BE2C (cell line): ENCODE measurements at places on chromosomes 16 and 17.
A peak's percentile ranks its signal among the peaks of the same experiment; 100 is the strongest.

DNA sequence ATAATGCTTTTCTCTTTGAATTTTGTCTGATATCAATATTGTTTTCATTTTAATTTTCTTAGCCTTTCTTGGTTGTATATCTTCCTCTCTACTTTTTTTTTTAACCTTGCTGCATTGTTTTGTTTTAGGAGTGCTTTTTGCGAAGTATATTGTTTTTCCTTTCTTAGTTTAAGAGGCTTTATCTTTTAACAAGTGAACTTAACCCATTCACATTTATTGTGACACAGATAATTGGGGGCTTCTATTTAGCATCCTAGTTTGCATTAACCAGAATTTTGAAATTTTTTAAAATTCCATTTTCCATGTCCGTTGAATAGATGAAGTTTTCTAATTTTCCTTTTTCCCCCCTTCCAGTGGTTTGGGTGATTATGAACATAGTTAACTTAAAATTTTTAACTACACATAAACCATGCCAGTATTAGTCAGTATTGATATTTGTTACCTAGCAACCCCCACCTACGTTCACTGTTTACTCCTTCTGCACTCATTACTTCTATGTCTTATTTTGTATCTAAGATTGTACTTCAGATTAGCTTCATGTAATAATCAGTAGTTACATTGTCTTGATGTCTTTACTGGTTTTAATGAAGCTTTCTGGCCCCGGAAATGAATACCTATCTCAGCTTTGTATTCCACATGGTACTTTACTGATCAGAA lies 44.4 kb downstream of the TNRC6A start:
- DNase-seq: no peak

GRCh38 chr16:75801307-75801706 lies 75.0 kb upstream of the CPHXL start:
- DNase-seq: no peak

DNA sequence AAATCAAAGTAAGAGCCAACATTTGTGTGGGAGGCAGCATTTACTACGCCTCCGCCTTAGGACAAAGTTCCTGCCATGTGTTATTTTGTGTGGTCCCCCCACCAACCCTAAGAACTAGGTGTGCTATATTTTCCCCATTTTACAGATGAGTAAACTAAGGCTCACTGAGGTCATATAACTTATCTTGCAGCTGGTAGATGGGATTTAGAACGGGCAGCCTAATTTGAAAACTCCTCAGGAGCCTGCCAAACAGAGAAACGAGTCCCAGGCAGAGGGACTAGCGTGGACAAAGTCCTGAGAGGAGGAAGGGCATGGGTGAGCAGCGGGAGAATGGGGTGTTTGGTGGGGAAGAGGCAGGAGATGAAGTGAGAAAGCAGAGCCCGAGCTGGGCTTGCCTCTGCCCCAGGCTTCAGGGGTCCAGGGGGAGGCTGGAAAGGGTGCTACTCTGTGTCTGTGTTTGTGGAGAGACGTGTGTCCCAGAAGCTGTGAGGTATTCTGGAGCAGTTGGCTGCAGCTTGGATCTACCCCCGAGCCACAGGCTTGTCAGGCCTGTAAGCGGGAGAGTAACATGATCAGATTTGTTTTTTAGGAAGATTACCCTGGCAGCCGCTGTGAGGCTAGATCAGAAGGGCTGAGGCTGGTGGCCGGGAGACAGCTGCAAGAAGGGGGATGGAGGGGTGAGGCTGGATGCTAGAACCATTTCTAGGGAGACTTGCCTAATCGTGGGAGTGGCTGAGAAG lies 5.0 kb downstream of the MLLT6 start:
- no peak for DNase-seq

DNA sequence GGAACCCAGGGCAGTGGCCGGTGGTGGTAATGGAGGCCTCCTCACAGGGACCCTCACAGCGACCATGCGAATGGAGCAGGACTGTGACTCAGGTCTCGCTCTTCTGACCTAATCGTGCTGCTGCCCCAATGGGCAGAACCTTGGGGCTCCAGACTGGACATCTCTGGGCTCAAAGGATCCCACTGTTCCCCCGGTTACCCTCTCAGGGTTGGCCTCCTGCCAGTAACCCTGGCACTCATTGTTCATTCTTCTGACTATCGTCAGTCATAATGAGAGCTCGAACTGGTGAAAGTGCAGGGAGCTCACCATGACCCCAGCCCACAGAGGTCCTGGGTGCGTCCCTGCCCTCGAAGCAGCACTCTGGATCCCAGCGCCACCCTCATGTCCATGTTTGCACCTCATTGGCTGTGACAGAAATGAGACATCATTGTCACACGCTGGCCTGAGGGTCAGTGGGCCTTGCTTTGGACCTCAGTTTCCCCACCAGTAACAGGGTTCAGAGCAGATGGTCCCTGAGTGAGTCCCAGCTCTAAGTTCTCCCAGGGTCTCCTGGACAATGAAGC lies 4.0 kb upstream of the NPRL3 start:
- DNase-seq: no peak

DNA sequence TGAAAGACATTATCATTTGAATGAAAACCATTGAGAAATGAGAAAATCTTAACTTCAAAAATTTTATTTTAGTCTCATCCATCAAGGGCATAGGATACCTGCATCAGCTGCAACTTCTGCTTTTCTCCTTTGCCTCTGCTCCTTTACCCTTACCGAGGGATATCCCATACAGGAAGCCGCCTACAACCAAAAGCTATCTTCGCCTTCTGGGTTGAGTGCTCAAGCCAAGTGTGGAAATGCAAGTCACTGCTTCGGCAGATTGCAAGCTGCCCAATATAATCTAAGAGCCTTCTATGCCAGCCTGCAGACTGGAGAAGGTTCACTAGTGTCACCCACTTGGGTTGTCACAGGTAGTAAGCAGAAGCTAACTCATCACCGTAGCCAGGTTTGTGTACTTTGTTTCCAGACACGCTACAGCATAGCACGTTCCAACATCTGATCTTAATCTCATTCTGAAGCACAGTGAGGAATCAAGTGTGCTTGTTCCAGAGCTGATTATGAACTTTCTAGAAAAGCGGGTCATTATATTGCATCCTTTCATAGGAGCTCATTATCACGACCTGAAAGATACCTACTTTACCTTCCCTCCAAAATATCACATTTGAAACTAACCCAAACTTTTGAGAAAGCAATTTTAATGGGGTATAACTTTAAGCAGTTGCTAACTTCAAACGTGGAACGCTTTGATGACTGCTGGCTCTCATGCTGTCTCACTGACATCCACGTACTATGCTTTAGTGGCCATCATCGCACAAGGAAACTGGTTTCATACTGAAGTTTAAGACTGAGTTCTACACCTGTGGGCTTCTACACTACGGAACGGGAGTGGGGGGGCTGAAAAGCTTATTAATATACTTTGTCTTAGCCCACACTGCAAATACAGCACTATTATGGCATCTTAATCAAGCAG lies 8.0 kb upstream of the UNK start:
- DNase-seq: no peak

- DNase-seq: peak; percentile 44
Observed at GRCh38 chr17:57294101-57294500, 37.8 kb downstream of the MSI2 start.

DNA sequence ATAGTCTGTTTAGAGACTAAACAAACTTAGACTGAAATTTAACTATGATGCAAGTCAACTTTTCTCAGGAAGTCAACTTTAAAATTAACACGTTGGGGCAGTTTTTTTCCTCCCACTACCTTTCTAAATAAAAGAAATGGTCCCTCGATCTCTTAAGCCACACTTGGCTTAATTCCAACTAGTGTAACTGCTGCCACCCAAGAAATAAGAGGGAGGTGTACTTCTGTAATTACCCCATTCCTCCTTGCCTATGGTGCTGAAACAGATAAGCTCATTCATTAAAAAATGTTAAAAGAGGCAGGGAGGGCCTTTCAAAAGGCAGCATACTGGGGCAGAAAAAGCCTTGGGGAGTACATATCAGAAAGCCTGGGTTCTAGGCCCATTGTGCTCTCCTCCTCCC lies 59.8 kb downstream of the NCOR1 start:
- DNase-seq: no peak

DNA sequence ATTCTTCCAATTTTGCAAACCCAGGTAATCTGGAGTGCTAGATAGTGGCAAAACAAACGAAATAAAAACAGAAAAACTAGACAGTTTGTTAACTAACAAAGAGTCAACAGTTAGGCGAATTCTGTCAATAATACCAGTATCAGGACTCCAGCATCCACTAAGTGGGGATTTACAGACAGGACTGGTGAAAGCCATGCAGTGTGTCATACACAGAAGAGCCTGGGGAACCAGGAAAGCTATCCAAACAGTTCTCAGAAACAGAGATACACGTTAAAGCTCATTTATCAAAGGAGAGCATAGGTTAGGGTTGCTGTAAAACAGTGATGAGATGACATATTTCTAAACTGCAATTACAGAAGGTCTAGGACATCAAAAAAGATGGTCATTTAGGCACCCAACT lies 203.7 kb upstream of the KIF2B start:
- DNase-seq: no peak

DNA sequence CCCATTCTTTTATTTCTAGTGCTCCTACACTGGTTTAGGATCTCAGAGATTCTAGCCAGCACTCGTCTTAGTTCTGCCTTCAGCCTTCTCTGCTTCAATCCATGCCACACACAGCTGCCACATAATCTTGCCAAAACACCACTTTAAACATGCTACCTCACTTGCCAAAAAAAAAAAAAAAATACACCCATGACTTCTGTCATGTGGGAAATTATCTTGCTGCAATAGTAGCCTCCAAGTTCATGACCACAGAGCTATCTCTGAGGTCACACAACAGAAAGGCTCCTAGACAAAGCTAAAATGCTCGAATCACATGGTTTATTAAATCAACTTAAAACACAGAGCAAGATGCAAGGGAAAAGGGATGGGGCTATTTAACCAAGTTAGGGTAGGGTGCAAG lies 18.1 kb downstream of the FZD2 start:
- DNase-seq: no peak

DNA sequence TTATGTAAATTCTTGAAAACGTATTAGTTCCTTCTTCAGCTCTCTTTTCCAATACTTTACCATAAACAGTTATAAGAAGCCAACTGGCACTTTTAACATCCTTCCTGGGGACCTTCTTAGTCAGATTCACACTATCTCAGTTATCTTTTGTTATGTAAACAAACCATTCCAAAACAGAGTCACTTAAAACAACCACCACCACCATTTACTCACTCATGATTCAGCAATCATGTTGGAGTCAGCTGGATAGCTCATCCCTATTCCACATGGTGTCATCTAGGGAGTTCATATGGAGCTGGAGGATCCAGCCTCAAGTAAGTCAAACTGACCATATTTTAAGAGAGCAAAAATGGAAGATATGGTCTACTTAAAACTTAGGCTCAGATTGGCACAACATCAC lies 240.3 kb upstream of the IRX3 start:
- DNase-seq: no peak

GRCh38 chr17:53462393-53462811 lies 360.3 kb upstream of the KIF2B start:
- DNase-seq: no peak

GRCh38 chr17:933312-934073 lies 46.1 kb downstream of the NXN start:
- no peak for DNase-seq

- DNase-seq: peak; percentile 75
Observed at GRCh38 chr16:71882505-71883167, 1.3 kb downstream of the ZNF821 start.

DNA sequence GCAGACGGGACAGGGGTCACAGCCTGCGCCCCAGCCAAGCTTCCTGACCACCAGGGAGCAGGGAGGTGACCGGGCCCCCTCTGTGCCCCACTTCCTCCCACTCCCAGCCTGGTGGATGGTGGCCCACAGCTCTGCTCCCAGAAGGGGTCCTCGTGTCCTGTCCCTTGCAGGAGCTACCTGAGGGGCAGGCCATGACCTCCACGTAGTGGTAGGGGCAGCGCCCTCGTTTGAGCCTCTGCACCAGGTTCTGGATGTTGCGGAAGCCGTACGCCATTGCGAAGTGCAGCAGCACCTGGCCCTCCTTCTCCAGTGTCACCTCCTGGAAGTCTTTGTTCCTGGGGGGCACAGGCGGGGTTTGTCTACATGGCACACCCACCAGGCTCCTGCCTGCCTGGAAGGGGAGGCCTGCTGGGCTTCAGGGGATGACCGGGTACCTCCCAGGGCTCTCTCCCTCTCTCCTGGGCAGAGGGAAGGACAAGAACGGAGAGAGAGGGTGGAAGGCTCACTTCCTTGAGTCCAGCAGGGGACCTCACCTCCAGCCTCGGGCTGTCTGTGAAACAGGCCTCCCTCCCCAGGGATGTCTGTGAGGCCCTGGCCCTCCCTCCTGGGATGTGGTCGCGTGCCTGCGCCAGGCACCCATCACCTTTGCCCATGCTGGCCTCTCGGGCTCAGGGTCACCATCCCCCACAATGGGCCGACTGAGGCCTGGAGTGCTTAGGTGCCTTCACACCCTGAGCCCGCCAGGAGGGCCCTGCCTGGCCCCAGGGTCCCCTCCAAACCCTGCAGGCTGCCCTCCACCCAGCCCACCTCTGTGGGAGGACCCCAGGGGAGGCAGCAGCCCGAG lies 4.0 kb downstream of the HAGHL start:
- no peak for DNase-seq

DNA sequence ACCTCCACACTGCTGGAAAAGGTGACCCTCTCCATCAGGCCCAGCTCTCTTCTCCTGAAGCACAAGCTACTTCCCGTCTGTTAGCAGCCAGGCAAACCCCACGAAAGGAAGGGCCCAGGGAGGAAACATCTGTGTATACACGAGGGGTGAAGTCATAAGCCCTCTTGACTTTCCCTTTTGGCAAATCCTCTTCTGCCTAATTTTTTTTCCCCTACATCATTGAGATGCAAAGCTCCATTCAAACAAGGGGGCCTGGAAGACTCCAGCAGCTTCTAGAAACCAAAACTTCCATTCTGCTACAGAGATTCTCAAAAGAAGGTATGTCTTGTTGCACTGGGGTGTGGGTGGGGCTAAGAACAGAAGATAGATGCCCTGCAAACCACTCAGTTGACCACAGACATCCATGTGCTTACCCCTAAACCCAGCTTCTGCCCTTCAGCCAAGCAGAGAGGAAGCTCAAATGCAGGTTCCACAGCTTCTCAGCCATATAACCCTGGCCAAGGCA lies 145.6 kb upstream of the RCVRN start:
- DNase-seq: no peak

DNA sequence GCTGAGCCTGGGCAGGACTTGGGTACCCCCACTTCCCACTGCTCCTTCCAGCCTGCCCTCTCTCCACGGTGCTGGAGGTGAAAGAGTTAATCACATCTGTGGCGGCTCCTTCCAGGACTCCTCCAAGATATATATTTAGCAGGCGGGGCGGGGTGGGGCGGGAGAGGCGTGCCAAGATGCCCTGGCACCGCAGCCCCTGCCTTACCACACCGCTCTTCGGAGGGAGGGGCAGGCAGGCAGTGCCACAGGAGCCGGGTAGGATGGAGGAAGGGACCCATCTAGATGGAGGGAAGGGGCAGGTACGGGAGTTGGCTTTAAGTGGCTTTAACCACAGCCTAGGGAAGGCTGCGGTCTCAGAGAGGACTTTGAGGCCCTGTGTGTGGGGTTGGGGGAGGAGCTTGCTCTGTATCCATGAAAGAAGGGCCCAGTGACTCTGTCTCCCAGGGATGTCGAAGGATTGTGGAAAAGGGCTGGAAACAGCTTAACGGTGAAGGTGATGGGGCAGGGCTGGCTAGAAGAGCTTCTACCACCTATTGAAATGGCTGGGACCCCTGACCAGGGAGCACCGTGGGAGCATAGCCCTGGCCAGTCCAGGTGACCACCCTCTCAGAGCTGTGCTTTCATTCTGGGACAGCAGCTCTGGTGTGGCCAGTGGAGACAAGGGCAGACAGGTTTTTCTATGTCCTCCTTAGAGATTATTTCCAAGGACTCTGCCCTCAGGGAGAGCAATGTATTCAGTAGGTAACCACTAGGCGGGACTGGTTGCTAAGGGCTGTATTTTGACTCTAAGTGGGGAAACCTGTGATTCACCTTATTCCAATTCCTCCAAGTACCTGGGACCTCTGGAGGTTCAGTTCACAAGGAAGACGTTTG lies 13.0 kb downstream of the GPR142 start:
- DNase-seq: no peak
